ENCODE measurements at places on chromosomes 12 and 14.

DNA sequence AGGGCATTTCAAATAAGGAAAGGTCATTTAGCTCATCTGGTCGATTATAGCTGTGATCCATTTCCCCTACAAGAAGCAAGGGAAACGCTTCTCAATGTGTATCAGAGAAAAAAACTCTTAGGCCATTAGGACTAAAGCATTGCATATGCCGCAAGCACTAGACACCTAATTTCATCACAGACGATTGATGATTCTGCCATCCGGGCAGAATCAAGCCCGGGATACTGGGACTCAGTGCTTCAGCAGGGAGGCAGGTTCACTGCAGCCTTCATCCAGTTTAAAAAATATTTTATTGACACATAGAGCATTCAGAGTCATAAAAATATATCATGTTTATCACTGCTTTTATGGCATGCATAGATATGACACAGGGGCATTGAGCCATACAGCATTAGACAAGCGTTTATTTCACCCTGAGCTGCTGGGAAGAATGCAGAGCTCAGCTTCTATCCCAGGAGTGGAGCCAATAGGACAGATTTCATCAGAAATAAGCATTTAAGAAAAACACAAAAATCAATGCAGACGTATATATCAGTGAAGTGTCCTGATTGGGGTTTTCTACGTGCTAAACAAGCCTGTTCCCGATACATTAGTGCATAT, 806.9 kb downstream of the GALC start:
- no peak for DNase-seq

DNA sequence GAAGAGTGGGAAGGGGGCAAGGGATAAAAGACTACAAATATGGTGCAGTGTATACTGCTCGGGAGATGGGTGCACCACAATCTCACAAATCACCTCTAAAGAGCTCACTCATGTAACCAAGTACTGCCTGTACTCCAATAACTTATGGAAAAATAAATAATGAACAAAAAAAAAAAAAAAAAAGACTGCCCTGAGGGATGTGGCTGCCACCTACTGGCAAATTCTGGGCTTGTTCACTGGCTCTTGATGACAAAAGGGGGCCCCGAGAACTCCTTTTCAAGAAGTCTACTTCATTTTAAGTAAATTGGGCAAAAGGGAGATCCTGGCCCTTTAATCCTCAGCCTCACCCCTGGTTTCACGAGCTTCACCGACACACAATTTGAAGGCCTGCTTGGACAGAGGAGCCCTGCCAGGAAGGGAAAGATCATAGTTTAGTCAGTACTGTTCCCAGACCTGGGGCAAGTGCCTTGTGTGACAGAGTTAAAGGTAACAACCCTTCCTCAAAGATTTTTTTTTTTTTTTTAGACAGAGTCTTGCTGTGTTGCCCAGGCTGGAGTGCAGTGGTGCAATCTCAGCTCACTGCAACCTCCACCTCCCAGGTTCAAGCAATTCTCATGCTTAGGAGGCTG, 26.1 kb upstream of the STAC3 start:
- peak; percentile 13 for DNase-seq

DNA sequence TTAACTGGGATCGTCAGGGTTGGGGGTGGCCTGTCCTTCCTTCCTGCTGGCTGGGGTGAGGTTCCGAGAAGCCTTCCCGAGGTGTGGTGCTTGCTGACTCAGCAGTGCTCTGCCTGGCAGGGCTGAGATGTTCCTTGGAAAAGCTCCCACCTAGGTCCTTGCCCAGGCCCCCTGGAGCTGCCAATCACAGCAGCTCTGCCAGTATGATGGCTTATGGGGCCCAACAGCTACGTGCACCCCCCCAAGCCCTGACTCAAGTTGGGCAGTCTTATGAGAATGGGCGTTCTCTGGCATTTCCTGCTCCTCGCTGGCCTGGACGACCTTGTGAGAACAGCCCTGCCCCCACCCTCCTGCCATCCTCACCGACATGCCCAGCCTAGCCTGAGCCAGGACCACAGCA, 292.2 kb upstream of the CRY1 start:
- DNase-seq = no peak

DNA sequence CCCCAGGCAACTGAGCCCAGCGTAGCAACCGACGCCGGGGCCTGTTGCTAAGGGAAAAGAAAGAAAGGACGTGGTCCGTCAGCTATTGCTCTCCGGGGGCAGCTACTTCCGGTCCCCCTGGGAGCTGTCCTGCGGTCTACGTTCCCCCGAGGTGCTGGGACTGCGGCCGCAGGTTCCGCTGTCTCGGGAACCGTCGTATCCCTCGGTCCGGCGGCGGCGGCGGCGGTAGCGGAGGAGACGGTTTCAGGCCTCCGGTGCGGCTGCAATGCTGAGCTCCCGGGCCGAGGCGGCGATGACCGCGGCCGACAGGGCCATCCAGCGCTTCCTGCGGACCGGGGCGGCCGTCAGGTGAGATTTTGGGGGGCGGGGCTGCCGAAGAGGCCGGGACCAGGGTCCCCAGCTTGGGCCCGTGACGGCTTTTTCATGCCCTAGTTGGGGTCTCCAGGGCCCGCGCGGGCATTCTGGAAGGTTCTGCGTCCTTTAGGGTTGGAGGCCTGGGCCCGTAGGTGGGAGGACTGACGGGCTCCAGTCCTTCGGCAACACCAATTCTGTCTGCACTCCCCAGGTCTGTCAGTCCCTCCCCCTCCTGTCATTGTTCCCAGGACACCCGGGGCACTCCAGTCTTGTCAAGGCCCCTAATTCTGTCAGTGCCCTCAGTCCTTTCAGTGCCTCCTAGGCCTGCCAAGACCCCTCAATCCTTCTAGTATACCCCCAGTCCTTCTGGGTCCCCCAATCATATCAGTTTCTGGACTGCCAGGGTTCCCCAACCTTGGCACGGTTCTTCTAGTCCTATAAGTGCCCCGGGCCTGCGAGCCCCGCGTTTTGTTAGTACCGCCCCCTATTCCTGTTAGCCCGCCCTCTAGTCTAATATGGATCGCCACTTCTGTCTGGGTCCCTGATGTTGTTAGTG, at the start of gene USP30:
TSS of gene USP30 (plus strand) at position 163 of the 910 bp plus-strand sequence. CDS start at position 266, 103 bp downstream.
- DNase-seq = peak; percentile 81

DNA sequence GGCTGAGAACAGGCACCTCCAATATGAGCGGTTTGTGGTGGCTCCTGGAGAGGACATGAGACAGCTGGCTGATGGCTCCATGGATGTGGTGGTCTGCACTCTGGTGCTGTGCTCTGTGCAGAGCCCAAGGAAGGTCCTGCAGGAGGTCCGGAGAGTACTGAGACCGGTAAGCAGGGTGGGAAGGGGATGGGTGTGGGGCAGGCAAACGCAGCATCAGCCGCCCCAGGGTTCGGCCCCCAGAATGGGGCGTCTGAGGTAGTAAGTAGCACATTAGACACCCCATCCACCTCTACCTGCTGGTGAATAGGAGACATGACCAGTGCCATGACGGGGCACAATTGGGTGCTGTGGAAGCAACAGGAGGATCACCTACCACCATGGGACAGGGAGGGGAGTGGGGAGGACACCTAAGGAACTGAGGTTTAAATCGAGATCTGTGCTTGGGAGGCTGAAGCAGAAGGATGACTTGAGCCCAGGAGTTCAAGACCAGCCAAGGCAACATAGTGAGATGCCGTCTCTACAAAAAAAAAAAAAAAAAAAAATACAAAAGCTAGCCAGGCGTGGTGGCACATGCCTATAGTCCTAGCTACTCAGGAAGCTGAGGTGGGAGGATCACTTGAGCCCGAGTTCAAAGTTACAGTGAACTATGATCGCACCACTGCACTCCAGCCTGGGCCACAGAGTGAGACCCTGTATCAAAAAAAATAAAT, 25.5 kb downstream of the ITGA7 start:
- no peak for DNase-seq

GRCh38 chr14:102795060-102795925, 18.0 kb downstream of the TRAF3 start:
- DNase-seq = peak; percentile 60

- no peak for DNase-seq
Measured at GRCh38 chr14:73718418-73719251, 4.5 kb upstream of the PNMA1 start.

DNA sequence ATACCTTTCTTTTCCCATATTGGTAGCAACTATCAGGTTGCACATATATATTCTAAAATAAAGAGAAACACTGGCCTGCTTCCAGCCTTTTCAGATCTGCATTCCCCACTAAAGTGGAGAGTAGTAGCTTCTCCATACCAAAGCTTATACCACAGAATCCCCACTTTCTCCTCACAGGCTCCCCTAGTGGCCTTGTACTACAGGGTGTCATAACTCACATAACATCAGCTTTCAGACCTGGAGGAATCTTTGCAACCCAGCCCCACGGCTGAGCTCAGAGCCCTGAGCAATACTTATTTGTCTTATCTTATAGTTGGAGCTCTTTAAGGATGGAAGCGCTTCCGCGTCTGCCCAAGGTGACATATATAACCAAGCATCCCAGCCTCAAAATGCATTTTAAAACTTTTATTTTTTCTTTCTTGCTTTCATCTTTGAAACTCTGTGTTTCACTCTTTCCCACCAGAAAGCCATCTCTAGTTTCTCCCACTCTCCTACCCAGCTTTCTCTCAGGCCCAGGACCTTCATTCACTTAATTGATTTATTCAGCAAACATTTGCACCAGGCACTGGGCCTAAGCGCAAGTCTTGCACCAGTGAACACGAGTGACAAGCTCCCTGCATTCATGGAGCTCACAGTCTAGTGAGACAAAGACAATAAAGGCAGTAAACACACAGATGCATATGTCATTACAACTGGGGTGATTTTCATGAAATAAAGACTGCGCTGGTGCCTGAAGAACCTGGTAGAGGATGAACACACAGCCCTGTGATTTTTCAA, 254.7 kb downstream of the IPO8 start:
- DNase-seq = no peak

GRCh38 chr12:22672951-22673350, 48.0 kb downstream of the ETNK1 start:
- DNase-seq = no peak

- DNase-seq = no peak
Measured at GRCh38 chr14:42407153-42407552, 800.5 kb downstream of the LRFN5 start.

GRCh38 chr14:77663293-77663692, 44.5 kb downstream of the ALKBH1 start:
- no peak for DNase-seq

DNA sequence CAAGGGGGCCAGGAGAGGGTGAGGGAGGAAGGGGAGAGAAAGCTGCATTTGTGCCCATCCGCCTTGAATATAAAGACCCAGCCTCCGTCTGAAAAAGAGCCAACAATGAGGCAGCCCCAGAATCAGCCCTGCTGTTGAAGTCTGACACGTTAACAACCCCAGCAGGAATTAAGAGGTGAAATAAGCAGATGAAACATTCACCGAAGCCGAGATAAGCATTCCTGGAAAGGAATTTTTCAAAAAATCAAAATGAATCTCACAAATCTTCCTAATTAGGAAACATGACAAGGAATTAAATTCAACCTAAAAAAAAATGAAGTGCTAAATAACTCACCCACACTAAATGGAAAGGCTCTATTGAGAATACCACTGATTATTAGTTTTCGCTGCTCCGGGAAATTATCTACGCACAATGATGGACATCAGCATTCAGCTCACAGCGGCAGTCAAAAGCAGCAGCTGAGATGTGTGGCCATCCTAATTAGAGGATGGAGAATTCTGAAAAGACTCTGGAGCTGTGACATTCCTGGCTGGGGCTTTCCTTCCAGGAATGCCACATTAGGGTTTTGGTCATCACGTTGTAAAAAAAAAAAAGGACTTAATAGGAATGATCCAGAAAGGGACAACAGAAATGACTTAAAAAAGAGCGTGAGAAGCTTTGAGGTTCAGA, 8.2 kb upstream of the PARP11 start:
- DNase-seq = no peak

DNA sequence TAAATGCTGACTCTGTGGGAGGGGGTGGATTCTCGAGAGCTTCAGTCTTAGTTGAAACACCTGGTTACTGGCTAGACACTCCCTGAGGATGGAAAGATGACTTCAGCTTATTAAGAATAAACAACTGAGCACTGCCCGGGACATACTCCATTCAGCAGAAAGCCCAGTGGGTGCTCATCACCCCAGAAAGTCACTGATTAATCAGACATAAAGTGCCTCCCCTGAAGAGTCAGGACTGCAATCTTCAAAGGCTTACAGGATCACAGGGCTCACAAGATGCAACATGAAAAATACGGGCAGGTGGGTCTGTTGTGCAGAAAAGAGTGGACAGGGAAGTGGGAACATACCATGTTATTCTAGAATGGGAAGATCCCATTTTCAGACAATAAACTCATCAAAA, 207.0 kb downstream of the CALM1 start:
- no peak for DNase-seq

DNA sequence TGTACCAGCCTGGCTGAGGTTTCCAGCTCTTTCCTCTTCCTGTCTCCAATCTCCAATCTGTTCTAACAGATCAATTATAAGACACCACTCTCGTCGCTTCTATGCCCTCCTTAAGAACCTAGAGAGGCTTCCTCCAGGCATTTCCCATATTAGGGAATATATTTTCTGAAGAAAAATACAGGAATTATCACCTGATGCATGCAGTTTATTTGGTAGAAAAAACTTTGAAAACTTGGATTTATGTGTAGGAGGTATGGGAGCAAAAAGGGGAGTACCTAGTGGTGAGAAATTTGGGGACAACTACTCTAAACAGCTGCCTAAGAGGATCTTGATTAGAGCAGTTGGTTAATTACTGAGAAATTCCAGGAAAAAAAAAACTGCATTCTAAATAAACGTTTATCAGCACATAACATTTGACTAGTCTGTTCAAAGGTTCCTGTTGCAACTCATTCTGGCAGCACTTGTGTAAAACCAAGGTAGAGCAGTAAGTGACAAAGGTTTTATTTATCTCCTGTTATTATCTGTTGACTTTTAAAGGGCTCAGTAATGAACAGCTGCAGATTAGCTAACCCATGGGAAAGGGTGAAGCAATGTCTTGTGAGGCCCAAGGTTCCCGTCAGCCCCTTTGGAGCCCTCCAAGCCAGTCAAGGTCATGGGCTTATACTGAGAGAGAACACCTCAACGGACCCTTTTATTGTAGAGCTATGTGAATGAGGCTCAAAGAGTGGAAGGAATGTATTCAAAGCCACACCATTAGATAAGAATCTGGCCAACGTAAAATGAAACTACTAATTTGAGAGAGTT, 36.4 kb upstream of the NR1H4 start:
- no peak for DNase-seq

DNA sequence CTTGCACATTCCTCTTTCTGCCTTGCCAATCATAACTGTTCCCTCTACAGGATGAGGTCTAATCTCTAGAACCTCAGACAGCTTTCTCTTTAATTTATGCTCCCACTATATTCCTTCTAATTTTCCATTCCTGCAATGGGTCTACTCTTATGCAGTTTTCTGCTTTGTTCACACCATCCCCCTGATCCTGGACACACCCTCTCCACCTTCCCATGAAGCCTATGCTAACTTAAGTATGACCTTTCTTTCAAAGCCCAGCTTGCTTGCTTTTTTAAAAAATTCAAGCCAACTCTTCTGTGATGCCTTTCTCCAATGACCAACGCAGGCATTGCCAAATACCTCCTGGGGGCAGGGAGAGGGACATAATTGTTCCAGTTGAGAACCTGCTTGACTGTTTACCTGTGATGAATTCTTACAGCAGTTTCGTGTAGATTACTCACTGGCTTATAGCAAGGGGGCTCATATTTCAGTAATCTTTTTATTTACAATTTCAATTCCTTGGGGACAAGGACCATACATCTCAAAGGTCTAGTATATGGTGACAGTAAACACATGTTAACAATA, 7.8 kb downstream of the SLC38A1 start:
- DNase-seq = peak; percentile 8

Data from COR-L47 (cell line).